ENCODE measurements at places on chromosomes 1 and 21.

DNA sequence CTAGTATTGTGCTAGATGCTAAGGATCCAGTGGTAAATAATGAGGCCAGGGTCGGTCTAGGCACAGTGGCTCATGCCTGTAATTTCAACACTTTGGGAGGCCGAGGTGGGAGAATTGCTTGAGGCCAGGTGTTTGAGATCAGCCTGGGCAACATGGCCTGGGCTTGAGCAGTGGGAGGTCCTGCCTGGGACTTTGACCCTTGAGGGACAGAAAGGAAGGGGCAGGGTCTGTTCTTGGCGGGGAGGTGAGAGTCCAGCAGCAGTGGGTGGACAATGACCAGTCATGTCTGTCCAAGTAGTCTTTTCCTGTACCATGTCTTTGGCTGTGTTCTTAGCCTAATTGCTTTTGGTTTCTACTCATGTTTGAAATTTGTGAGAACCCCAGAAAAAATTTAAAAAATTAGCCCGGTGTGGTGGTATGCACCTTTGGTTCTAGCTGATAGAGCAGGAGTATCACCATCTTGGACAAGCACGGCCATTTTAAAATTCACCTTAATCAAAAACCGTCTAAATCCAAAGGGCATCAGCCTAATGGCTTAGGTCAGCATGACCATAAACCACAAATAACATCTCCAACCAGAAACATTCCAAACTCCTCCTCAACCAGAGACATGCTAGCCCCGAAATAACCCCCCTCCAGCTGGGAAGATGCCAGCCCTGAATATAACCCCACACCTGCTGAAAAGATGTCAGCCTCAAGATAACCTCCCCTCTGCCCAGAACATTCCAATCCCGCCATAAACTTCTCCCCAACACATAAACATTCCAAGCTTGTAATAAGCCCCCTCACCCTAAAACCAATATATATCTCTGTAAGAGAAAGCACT is 6.8 kb upstream of the AK2 start:
- no peak for DNase-seq

DNA sequence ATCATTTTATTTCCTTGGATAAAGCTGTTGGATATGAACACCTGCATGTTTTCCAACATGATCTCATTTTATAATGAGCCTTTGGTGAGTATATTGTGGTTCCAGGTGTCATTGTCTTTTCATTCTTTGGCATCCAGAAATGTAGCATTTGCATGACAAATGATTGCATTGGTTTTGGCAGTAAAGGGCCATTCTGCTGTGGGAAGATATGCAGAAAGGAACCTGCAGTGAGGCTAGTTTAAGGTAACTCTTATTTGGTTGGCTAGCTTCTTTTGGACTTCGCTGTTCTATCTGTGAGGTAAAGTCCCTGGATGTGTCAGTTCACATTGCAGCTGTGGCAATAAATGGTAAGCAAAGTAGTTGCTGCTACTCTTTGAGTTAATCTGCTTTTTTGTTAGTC is 343.0 kb downstream of the AMY1C start:
- DNase-seq = no peak

GRCh38 chr1:97814121-97814520 is 106.7 kb downstream of the DPYD start:
- DNase-seq = no peak

DNA sequence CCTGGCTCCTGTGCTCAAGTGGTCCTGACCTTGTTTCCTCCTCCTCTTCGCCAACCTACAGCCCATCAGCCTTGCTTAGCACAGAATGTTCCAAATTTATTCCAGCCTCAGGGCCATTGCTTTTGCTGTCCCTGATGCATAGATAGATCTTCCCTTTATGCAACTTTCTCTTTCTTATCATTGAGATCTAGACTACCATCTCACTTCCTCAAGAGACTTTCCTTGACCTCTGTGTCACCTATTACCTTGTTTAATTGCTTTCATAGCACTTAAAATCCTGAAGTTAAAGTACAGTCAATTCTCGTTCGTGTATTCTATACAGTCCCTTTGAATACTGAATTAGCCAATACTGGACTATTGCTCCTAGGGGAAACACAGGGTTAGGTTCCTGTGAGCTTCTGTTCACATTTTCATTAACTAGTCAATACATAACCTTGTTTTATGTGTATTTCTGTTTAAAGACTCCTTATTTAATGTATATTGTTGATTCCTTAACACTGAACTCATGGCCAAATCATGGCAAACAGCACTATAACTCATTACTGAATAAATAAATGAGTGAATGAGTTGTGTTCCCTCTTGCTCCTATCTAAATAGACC is 26.2 kb upstream of the MCOLN3 start:
- no peak for DNase-seq

- DNase-seq = no peak
Observed at GRCh38 chr21:45412491-45412890, 7.5 kb downstream of the COL18A1 start.

DNA sequence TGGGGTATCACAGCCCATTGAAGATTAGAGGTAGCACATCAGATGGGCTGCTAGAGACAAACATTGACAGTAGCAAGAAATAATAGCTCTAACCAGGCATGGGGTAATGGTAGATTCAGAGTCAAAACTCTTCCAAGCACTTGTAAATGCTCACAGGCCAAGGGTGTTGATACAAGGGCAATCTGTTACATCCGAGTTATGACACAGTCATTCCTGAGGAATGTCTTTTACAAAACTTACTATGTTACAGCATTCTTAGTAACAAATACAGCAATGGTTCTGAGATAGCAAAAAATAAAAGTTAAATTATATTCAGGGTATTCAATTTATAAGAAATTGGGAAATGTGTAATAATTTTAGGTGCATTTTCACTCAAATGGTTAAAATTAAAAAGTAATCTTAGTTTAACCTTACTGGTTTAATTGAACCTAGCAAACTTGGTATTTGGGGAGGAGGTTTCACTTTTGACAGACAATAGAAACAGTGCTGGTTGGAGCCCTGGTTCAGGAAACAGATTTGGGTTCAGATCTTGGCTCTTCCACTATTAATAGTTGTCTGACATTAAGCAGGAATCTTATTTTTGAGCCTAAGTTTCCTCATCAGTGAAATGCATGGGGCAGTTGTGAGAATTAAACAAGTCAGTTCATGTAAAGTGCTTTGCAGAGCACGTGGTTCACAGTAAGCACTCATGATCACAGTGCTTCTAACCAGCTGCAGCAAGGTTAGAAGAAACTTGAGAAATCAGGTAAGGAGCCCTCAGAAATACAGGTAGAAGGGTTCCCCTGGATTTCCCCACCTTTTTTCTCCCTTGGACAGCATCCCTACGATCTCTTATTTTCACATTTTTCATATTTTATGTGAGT is 4.4 kb downstream of the ST3GAL3 start:
- DNase-seq = no peak

DNA sequence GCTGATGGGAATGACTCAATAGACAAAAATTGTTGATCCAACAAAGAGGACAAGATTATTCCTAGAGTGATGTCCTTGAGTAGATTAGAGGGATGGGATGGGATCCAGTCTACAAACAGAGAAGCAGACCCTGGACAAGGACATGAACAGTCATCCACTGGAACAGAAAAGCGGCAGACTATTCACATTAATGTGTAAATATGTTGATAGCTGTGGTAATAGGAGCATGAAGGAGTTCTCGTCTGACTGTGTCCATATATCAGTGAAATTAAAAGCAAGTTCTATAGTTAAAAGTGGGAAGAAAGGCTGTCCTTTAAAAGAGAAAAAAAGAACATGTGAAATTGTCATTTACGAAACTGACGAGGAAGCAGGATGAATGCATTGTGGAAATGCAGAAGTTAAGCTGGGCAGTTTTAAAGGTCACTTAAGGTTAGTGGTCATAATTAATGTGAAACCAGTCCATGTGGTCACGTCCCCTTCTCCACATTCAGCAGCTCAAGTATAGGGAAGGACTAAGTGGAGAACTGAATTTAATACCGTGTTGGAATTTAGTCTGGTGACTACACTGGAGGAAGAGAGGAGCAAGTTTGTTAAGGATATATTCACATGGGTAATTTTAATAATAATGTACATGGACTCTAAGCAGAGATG is 62.1 kb downstream of the PIK3R3 start:
- DNase-seq = no peak

Data from heart left ventricle (tissue), 16 donors.